Aorta (tissue), 5 donors: ENCODE measurements at places on chromosomes 12 and 14.

DNA sequence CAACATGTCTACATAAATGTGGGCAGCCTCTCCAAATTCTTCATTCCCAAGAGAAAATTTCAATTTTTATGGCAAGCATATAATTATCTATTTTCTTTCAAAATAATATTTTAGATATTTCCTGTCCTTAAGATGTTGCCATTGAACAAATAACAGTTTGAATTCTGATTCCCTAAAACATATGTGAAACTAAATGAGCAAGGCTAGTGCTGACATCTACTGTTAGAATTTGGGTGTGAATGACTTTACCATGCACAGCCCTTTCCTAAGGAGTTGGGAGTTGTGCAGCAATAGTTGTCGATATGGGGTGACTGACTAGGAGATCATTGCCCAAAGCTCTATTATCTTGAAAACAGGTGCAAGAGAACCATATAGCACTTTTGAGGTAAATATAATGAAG, 108.2 kb upstream of the SLC38A4 start:
- no peak for DNase-seq

GRCh38 chr12:47277972-47278448, 198.3 kb upstream of the AMIGO2 start:
- DNase-seq = no peak

- DNase-seq = no peak
These were observed 23.3 kb downstream of the TPCN1 start for GRCh38 chr12:113244478-113244958.

DNA sequence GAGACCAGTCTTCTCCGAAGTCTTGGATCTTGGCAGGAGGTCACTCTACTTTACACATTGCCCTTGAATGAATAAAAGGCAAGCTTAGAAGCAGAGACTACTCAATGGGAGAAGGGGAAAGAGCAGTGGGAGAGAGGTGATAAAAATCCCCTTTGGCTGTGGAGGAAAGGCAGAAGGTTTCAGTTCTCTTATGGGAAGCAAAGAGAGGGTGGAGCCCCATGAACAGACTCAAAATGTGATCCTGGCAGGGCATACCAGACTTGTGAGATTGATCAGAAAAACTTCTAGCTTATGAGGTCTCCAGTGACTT, 49.6 kb upstream of the HECTD1 start:
- no peak for DNase-seq

DNA sequence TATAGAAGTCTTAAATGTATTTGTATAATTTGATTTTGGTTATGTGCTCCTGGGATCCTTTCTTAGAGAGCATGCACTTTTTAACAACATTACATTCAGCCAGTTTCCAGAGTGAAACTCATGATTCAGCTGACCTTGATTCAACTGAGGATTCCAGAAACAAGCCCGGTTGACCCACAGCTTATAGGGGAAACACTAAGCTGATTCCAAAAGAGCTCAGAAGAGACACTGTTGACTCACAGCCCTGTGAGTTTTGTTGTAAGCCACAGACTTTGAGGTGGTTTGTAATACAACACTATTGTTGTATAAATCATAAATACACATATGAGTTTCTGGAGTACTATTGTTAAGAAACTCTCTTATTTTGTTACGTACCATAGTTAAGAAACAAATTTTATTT, 133.8 kb upstream of the MGAT4C start:
- no peak for DNase-seq

GRCh38 chr12:120710031-120710804, at the start of gene UNC119B:
UNC119B (plus strand) TSS chr12:120710458; CDS start chr12:120710475, 17 bp downstream.
- peak; percentile 93 for DNase-seq

DNA sequence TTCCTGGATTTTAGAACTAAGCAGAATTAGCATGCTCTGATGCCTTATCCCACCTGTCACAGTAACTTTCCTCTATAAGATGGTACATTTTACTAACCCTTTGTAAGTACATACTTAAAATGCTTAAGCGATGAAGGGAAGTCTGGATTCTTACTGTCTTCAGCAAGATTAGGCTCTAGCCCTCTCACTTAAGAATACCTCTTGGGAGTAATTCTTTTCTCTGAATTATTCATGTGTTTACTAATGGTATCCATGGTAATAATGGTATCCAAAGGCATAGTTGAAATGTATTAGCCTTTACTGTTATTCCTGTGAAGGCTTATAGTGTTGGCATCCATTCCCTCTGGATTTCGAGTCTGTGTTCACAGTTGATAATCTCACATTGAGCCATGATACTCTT, 176.9 kb downstream of the MON2 start:
- DNase-seq = no peak

DNA sequence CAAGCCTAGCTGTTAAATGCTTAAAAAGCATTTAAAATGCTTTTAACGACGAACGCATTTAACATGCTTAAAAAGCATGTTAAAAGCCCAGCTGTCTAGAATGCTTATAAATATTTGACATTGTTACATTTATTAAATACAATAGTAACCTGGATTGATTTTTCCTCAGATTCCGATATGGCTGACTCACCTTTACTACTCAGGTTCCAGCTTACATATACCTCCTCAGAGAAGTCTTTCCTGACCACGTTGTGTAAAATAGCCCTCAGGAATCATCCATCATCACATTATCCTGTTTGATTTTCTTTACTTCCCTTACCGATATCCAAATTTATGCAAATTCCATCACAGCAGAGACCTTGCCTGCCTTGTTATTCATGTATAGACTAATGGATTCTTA, 51.4 kb downstream of the SLC41A2 start:
- no peak for DNase-seq

GRCh38 chr14:68210729-68211299, 391.2 kb downstream of the RAD51B start:
- DNase-seq = no peak

GRCh38 chr14:35390577-35391387, 13.8 kb downstream of the NFKBIA start:
- DNase-seq = peak; percentile 33

GRCh38 chr12:107109726-107110719, 16.7 kb upstream of the CRY1 start:
- no peak for DNase-seq

DNA sequence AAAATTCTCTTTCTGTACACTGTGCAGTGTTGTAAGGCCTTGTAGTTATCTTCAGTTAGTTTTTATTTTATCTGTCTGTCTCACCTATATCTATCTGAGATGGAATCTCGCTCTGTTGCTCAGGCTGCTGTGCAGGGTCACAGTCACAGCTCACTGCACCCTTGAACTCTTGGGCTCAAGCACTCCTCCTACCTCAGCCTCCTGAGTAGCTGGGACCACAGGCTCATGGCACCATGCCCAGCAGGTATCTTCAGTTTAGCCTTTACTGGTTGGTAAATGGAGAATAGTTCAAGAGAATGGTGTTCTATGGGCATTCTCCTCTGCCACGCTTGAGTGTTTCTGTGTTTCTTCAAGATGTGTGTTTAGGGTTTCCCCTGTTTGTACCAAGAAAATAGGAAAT, 13.6 kb downstream of the TULP3 start:
- no peak for DNase-seq

DNA sequence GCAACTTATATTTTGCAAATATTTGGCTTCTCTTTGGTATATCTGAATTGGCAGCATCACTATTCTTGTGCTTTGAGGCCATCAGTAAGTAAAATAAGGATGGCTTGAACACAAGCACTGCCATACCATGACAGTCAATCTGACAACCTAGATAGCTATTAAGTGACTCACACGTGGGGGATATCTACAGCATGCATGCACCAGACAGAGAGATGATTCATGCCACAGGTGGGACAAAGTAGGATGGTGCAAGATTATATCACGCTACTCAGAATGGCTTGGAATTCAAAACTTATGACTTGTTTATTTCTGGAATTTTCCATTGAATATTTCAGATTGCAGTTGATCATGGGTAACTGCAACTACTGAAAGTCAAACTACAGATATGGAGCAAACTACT, 675.6 kb upstream of the MDGA2 start:
- no peak for DNase-seq

GRCh38 chr14:30855345-30856037, 18.9 kb upstream of the COCH start:
- no peak for DNase-seq

- no peak for DNase-seq
These were observed 3.9 kb upstream of the PPP1R1A start for GRCh38 chr12:54592316-54592715.

- no peak for DNase-seq
These were observed 110.3 kb downstream of the SINHCAF start for GRCh38 chr12:31215518-31216232.

GRCh38 chr12:54195737-54196347, 7.1 kb upstream of the SMUG1 start:
- DNase-seq = no peak

GRCh38 chr14:103241531-103241930, 92.5 kb upstream of the EIF5 start:
- DNase-seq = no peak

GRCh38 chr12:66860752-66861750, 182.2 kb upstream of the GRIP1 start:
- DNase-seq = peak; percentile 55

DNA sequence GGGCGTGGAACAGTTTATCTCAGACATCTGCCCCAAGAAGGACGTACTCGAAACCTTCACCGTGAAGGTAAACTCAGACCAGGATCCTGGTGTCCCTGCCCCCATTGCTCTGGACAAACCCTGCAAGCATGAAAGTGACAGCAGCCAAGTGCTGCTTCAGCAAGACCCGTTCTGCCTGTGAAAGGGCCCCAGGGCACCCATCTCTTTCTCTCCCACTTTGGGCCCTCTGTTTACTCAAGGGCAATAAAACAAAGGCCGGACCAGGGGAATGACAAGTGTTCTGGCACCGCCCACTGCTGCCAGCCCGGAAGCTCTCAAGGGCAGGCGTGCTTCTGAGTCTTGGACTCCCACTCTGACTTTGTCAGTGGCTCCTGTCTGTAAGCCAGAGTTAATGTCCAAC, 35.3 kb downstream of the CD9 start:
- DNase-seq = peak; percentile 37

GRCh38 chr12:118034429-118035189, 18.1 kb downstream of the RFC5 start:
- no peak for DNase-seq

DNA sequence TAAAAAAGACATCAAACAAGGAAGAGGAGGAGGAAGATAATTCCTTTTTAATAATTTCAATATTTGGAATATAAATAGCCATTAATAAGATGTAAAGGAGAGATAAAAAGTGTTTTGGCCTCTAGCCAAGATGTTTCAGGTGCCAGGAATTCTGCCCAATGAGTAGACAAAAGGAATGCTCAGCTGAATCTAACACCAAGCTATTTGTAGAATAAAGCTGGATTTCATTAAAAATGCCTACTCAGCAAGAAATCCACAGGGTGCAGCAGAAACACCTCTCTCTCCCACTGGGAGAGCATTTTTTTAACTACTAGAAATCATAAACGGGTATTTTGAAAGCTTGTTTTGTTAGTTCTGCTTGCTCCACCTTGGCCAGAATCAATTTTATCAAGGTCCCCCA, 4.1 kb upstream of the STAB2 start:
- DNase-seq = no peak

DNA sequence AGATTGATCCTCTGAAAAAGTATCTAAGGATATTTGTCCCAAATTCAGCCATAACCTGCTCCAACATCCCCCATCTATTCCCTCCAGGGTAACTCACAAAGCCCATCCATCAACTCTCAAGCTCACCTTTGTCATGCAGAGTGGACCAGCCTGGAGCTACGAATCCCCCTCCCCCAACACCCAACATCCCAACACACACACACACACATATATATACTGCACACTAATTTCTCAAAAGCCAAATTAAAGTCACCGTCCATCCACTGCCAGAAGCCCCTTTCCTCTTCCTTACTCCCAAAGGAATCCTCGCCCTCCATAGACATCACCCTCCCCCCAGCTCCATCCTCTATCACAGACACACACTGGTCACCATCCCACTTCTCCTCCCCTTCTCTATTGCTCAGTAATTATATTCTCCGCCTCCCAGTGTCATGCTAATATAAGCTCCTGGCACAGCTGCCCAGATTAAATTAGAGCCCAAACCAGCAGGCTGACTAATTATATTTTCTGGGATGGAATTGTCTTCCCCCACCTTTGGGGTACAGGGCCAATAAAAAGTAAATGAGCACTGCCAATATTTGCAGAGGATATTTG, 13.5 kb upstream of the TESPA1 start:
- DNase-seq = no peak

- DNase-seq = no peak
These were observed 3.0 kb upstream of the IFI27L2 start for GRCh38 chr14:94132285-94132887.

DNA sequence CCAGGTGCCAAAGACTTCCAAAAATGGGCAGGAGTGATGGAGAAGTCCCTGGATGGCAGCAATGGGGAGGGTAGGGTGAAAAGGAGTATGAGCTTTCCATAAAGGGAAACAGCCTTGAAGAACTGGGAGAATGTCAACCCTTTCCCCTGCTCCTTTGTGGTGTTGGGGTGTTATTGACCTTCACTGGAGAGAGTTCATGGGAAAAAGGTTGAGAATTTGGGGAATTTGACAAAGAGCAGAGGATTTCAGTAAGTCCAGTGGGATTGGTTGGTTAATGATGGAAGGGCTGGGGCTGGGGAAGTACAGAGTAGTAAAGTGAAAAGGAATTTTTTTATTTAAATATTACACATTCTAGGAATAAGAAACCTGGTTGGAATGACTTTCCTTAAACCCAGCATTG, 116.6 kb downstream of the ERC1 start:
- DNase-seq = no peak

- no peak for DNase-seq
These were observed 23.2 kb upstream of the BMAL2 start for GRCh38 chr12:27309293-27309994.

- no peak for DNase-seq
These were observed 73.9 kb upstream of the CAPRIN2 start for GRCh38 chr12:30828686-30829085.

DNA sequence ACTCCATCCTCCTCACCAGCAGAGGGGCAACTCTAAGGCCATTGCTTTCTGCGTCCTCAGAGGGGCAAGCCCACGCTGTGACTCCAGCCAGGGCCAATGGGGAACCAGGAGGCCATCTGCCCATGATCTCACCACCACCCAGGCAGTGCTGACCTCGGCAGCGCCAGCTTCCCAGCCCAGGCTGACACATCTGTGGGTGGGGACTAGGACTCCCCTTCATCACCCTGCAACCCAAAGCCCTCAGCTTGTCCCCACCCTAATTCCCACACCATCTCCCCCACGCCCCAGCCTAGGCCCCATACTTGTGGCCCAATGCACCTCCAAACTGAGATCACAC, 58.6 kb downstream of the VWF start:
- DNase-seq = no peak

DNA sequence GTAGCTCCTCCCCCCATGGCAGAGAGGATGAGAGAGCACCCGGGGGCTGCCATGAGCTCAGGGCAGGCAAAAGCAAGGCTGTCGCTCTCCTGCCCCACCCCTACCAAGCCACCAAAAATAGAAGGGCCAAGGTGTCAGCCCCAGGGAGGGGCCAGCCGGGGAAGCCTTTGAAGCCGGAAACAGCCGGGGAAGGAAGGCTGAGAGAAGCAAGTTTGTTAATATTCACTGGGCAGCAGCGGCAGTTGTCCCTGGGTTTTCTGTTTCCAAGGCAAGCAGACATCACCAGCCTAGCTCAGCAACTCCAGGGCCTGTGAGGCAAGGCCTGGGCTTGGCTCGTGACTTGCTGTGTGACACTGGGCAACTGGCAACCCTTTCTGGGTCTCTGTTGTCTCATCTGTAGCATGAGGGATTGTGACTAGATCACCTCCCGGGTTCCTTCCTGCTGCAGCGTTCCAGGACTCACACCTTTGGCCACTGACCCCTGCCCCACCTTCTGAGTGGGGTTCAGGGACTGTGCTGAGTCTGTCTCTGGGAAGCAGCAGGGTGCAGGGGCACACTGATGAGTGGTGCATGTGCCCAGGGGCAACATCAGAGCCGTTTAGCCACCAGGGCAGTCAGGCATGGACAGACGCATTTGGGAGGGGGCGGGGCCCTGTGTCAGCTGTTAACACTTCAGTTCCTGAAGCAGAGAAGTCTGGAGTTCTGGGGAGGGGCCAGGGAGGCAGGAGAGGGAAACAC, 24.3 kb downstream of the SYNDIG1L start:
- DNase-seq = no peak
